ENCODE measurements at places on chromosomes 11 and 22.

DNA sequence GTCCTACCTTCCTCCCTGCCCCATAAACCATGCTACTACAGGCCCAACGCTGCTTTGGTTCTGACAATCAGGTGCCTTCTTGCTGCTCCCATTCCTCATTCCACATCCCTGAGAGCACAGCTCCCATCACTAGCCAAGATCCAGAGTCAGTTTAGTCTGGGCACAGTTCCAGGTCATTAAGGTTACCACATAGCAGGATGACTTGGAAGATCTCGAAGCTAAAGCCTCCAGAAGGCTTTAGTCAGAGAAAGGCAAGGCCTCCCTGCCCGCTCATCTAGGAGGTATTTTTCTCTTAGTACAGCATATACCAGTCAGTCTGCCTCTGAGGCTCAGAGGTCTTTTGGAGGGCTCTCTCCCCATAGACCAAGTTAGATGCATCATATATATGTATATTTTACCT, 30.3 kb downstream of the TRIM66 start:
- DNase-seq, result no peak

GRCh38 chr11:14193644-14194043, 165.3 kb downstream of the RRAS2 start:
- DNase-seq, result no peak

DNA sequence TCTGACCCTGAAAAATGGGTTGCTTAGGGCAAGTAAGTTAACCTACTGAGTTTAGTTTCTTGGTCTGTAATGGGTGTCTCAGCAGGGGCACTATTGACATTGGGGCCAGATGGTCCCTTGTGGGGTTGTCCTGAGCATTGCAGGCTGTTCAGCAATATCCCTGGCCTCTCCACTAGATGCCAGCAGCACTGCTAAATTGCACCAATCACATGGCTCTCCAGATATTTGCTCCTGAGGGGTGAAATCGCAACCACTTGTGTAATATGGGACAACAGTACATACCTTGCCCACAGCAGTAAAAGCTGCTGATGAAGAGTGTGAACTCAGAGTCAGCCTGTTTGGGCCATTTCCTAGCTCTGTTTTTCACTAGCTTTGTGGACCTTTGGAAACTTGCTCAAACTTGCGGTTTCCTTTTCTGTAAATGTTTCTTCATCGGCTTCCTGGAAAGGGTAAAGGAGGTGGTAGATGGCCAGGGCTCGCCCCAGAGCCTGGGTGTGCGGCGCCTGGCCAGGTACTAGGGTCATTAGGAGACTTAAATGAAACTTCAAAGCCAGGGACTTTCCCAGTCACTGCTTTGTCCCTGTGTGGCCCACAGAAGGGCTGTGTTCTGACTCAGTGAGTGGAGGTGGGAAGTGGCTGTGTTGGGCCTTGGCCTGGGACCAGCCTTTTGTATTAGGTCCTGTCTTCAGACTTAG, 13.0 kb downstream of the NCF4 start:
- DNase-seq, result no peak

DNA sequence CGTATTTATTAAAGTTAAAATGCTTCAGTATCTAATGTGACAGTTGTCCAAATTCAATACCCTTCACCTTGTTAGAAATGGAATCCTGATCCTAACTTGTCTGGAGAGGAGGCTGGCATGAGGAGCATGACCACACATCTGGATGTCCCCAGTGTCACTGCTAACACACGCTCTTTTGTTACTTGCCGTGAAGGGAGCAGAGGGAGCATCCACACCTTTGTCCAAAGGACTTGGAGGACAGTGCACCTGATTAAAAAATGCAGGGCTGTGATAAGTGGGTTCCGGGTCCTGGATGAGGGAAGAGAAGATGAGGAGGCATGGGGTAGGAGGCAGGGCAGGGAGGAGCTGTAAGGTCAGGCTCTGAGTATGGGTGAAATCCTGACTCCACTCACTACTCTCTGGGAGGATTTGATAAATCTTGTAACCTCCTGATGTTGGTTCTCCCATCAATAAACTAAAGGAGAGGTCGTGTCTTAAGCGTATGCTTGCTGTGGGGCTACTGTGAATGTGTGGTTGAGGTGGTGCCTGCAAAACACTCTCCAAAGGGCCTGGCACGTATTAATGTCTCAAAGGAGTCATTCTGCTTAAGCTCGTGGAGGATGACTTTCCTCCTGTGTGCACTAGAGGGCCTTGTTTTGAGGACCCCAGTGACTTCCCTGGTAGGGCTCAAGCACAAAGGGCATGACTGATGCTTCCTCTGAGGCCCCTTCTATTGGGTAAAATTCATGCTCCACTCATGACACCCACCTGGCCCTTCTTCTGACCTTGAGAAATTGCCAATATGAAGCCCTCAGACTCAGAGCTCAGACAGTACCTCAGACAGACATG, 16.8 kb upstream of the IGLL5 start:
- DNase-seq, result no peak

DNA sequence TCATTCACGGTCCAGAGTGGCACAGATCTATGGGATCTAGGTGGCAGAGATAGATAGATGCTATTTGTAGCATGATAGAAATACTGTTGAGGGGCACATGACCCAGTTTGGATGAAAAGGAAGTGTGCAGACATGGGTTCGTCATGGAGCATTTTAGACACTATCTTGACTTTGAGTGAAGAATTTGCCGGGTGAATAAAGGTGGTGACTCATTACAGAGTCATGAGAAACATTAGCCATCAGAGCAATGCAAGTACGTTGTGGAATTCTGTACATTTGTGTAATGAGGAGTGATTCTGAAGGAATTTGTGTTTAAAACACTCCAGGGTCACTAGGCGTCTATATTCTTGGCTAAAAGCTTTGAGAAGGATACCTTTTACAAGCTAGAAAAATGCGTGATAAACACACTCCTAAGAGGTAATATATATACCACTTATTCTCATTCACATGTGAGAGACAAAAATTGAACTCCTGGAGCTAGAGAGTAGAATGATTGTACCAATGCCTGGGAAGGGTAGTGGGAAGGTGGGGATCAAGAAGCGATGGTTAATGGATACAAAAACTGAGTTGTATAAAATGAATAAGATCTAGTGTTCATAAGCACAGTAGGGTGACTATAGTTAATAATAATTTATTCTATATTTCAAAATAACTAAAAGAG, 593.7 kb upstream of the LUZP2 start:
- no peak for DNase-seq

DNA sequence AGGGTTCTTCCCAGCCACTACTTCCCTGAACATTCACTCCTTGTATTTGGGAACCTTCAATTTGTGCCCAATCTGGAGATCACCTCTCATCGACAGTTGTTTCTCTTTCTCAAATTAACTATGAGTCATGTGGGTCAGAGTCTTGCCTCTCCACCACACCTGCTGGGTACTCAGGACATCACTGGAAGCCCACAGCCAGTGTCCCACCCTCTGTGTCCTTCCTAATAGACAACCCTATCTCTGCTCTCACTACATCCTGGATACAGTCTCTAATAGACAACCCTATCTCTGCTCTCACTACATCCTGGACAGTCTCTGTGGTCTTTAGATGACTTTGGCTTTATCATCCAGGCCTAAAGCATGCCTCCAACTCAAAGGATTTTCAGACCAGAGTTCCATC, 70.1 kb downstream of the ARL14EP start:
- DNase-seq, result no peak

DNA sequence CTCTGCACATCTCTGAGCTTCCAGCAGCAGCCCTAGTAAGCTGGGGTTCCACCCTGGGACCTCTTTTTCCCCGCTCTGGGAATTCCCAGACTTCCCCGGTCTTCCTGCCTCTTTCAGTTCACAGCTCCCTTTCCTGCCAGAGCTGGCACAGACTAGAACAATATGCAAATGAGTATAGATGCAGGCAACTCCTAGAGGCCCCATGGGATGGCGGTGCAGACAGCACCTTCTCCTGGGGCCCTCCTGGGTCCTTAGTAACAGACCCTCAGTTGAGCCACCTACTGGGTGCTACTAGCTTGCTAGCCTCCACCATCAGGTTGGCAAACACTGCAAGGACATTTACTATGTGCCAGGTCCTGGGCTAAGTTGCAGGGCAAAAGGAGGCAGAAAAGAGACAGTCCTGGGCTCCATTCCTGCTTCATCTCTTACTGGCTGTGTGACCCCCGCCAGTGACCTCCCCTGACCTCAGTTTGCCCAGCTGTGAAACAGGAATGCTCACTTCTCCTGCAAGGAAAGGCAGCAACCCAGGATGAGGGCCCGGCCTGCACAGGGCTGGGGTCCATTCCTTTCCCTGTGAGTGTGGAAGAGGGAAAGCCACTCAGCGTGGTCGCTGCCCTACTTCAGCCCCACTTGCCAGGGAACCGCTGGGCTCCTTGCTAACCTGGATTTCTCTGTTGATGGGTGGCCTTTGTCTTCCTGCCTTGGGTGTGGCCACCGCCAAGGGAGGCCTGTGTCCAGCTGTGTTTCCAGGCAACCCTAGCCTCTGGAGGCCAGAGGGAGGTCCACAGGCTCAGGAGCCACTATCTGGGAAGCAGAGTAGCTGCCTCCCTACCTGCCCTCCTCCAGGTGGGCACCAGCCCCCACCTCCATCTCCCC, 7.3 kb downstream of the RELT start:
- DNase-seq, result no peak

DNA sequence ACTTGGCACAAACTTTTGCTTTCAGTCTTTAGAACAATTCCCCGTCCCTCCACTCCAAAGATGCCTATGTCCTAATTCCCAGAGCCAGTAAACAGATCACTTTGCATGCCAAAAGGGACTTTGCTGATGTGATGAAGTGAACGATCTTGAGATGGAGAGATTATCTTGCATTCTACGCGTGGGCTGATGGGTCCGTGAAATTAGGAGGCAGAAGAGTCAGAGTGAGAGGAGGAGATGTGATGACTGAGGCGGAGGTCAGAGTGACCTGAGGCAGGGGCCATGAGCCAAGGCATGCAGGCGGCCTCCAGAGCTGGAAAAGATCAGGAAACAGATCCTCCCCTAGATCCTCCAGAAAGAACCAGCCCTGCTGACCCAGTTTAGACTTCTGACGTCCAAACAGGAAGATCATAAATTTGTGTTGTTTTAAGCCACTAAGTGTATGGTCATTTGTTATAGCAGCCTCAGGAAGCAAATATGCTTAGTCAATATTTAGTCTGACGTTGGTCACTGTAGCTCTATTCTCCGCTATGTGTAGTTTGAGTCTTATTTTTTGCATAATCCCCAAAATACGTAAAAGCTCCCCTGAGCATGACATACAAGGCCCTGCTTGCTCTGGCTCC, 76.0 kb upstream of the TIMP3 start:
- no peak for DNase-seq

- no peak for DNase-seq
These were observed 8.6 kb downstream of the PLA2G6 start for GRCh38 chr22:38172832-38173640.

DNA sequence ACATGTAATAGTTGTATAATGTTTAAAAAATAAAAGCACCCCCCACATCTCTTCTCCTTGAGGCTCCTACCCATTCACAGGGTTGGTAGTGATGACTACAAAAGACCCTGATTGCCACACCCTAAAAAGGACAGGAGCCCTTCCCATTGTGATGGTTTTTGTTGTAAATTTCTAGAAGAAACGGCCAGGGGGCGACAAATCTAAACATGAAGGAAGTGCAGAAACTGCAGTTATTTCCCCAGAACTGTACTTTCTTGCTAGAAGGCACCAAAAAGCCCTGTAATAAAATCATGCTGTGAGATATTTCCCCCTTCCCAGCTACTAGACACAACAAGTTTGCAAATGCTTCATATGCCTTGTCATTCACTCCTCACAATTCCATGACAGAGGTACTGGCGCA, 10.8 kb downstream of the PRR5L start:
- DNase-seq, result no peak

DNA sequence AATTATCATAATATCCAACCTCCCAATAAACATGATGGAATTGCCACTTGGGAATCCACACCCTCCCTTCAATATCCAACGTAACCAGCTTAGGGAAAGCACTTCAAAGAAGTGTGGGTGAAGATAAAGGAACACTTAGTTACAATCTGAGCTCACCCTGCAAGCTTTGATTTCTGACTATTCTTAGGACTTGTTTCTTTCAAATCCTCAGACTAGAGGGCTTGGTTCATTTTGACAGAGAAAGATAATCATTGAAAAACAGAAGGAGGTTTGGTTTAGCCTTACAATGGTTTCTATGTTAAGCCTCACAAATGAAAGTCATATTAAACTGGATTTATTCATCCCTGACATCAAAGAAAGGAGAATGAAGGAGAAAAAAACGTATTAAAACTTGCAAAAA, 57.9 kb upstream of the SYT13 start:
- DNase-seq, result no peak

GRCh38 chr22:38124236-38124974, 13.9 kb upstream of the BAIAP2L2 start:
- no peak for DNase-seq

GRCh38 chr11:87290304-87290922, 252.7 kb downstream of the TMEM135 start:
- no peak for DNase-seq

DNA sequence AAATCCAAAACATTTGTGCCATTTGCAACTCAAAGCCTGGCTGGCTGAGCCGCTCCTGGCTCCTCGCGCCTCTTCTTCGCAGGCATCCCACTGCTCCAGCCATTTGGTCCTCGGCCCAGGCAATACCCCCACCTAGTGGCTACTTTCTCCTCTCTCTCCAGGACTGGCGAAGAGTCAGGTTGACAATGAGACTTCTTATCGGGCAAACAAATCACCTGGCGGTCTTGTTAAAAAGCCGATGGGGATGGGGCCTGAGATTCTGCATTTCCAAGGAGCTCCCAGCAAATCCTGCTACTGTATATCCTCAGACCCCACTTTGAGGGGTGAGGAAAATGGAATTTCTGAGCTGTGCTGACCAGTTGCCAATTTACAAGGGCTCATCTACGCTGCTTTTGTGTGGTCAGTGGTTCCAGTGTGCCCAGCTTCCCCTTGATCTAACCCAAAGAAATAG, 89.0 kb downstream of the ISX start:
- no peak for DNase-seq

DNA sequence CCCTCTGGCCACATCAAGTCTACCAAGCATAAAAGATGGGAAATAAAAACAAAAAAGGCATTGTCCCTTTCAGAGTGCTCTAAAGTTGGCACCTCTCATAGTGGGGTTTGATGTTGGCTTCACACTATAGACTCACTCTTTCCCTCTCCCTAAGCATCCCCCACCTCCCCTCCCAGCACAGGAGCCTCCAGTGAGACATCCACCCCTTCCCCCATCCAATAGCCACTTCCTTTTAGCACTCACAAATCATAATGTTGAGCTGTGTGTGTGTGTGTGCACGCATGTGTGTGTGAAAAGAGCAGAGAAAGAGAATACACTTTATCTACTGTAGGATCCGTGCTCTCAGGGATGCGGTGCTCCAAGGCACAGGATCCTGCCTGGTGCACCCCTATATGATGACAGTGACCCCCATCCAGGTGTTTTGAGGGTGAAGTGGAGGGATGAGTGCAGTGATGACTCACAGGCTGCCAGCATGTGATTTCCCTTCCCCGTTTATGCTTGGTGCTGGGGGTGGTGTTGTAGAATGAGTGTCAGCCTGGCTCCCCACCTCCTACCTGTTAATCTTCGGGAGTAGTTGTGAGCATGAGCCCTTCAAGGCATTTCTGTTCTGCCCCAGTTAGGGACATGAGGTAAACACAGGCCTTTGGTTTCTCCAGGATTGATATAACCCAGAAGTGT, 235.2 kb upstream of the B3GAT1 start:
- DNase-seq, result no peak

Data from activated T-helper 1 cell treated with anti-CD3 and anti-CD28 coated beads, Interleukin-2, amount 50 U/mL, for 16 hours (primary cell).